Hematopoietic multipotent progenitor cell (in vitro differentiated cells): ENCODE measurements at places on chromosomes 6 and 20.

GRCh38 chr6:150765067-150765764 is 100.3 kb upstream of the MTHFD1L start:
- DNase-seq = no peak

DNA sequence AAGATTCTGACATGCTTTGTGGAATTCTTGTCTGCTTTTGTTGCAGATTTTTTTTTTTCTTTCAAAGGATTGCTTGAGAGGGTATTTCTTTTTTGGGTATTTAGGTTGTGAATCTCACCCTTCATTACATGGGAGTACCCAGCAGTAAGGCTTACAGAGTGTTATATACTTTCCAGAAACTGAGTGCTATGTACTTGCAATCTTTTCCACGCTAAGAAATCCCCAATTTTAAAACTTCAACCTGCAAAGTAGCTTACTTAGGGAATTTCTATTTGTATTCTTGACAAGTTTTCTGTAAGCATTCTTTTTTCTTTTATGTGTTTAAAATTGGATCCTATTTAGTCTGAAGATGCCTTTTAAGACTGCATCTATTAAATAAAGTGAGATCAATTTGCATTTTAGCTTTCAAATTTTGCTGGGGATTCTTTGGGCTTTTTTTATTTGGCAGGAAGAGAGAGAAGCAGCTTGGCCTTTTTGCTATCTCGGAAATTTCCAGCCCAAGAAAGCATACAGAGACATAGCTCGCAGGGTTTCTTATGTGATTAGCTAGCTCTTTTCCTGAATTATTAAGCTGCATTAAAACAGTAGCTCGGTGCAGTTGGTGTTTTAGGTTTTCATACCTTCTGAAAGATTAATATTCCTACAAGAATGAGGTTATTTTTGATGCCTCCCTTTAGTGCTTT is 42.6 kb downstream of the KCNS1 start:
- DNase-seq = no peak

- DNase-seq = no peak
Observed at GRCh38 chr20:4164246-4164645, 148.9 kb upstream of the RNF24 start.

- no peak for DNase-seq
Observed at GRCh38 chr6:121503589-121503991, 68.1 kb downstream of the GJA1 start.
